Chondrocyte (in vitro differentiated cells): ENCODE measurements at places on chromosomes 1 and 21. TPM values are rescaled to one million over a fixed set of nuclear protein-coding genes. Genes with fewer than 3 reads are reported as not detected.

The G0S2 gene
- 0.65 to 1.0 TPM (median 0.69 TPM) in 3 replicates for total RNA-seq

The DEPDC1 gene
- 4.3 to 5.2 TPM (median 4.7 TPM) in 3 replicates for total RNA-seq

The IVL gene
- not detected in 3 replicates for total RNA-seq

The PIGR gene
- not detected in 3 replicates for total RNA-seq

- no peak for DNase-seq
Measured at GRCh38 chr21:38858026-38858811, 52.5 kb downstream of the ETS2 start.

DNA sequence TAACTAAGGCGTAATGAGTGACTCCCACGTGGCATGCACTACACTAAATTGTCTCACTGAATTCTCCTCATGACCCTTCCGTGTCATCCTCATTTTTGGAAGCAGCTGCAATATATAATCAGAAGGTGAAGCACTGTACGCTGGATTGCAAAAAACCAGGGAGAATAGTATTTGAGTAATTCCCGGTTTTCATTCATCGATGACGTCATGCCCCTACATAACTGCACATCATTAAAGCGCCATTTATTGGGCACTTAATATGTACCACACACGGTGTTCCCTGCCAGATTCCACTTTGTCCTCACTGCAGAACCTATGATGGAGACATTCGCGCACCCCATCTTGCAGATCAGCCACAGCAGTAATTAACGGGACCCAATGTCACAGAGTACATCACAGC is 41.0 kb downstream of the DHRS3 start:
- DNase-seq, result no peak

- no peak for DNase-seq
Measured at GRCh38 chr21:37548521-37548981, 182.0 kb downstream of the DYRK1A start.
